Naive thymus-derived CD8-positive, alpha-beta T cell (primary cell): ENCODE measurements at places on chromosomes 3 and 15. TPM values are rescaled to one million over a fixed set of nuclear protein-coding genes. Genes with fewer than 3 reads are reported as not detected.

The ARNT2 gene
- not detected for polyA plus RNA-seq

The CLSTN2 gene
- not detected for polyA plus RNA-seq

The CD80 gene
- not detected for polyA plus RNA-seq

The LYZL4 gene
- polyA plus RNA-seq, result not detected

The CORO2B gene
- polyA plus RNA-seq, result not detected

The DUOXA2 gene
- not detected for polyA plus RNA-seq

The RETNLB gene
- not detected for polyA plus RNA-seq

The PRKCD gene
- 12.2 TPM for polyA plus RNA-seq

The SLC2A2 gene
- not detected for polyA plus RNA-seq

The TTC23 gene
- 0.15 TPM for polyA plus RNA-seq

The ALDH1A3 gene
- not detected for polyA plus RNA-seq

The FEZF2 gene
- not detected for polyA plus RNA-seq

The TGM5 gene
- not detected for polyA plus RNA-seq

The COL7A1 gene
- polyA plus RNA-seq, result not detected

The UQCC5 gene
- polyA plus RNA-seq, result 35.1 TPM
